ENCODE measurements at places on chromosomes 5 and 9.

- DNase-seq = peak; percentile 38
These were observed 722 bp downstream of the TBC1D9B start for GRCh38 chr5:179906795-179907555.

DNA sequence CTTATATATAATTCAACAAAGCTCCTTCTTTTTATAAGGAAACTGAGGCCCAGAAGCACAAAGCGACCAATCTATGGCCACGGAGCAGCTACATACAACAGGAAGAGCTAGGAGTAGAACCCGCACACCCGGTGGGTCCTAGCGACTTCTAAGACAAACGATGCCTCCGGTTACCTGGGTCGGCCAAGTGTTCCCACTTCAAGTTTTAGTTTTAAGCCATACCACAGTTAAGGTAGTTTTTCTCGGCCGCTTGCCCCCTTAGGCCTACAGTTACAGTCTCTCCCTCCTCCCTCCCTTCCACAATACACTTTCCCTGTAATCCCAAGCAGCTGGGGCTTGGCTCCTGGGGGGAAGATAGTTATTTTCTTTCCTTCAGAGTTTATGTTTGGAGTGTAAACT lies 533 bp downstream of the SREK1IP1 start:
- no peak for DNase-seq

DNA sequence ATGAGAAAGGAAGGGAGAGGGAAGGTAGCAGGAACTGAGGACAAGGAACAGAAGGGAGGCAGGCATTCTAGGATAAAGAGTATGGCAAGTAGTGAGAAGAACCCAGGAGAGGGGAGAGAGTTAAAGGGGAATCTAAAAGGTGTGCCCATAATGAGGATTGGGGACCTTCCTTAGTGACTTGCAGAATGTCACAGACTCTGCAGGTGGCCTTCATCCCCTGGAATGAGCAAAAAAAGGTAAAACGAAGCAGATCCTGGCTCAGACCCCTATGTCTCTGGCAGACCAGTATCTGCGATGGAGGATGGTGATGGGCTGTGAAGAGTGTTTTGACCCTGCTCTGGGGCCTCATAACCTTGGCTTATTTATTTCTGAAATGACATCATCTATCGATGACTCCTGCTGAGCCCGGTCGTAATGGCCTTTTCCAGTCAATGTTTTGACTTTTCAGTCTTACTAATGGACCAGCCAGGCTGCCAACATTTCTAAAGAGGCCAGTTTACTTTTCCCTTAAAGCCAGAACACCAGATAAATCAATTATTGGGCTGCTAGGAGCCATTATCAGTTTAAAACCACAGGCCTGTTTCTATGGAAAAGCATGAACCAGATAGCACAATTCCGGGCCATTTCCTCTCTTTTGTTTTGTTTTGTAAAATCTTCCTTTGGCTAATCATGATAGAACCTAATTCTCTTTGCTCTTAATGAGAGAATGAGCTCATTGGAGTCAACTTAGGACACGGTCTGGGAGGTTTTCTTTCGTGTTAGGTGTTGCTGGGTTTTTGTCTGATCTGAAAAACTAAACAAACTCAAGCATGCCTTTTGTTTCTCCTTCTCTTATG lies 3.1 kb downstream of the TMOD1 start:
- no peak for DNase-seq

DNA sequence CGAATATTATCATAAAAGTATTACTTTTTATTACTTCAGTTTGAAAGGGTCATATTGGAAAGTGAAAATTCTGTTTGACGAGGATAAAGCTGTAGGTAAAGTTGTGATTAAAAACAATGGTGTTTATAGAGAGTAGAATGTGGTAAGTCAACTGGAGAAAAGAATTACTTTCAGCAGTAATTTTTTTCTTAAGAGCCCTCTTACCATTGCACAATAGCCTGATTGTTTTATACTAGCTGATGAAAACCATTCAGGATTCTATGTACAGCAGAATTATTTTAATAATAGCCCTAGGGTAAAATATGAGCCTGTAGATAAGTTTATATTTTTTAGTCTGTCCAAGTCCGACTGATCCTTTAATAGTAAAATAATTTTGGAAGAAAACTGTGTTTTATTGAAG lies 16.6 kb downstream of the CDC42SE2 start:
- no peak for DNase-seq

DNA sequence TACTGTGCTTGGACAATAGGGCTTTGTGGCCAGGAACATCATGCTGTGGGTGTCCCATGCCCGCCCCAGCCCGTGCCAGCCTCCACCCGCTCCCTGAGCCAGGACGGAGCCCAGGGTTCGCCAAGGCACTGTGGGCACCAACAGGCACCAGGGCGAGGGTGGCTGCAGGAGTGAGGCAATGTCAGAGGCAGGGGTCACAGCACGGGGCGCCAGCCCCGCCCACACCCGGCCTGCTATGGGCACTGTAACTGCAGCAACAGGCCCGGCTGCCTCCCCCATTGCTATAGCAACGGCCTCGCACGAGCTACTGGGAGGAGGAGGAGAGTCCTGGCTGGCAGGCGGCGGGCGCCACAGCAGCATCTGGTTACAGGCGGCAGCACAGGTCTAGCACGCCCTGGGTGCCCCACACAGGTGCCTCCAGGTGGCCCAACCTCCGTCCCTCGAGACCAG lies 2.5 kb downstream of the ABCA2 start:
- DNase-seq = peak; percentile 69

DNA sequence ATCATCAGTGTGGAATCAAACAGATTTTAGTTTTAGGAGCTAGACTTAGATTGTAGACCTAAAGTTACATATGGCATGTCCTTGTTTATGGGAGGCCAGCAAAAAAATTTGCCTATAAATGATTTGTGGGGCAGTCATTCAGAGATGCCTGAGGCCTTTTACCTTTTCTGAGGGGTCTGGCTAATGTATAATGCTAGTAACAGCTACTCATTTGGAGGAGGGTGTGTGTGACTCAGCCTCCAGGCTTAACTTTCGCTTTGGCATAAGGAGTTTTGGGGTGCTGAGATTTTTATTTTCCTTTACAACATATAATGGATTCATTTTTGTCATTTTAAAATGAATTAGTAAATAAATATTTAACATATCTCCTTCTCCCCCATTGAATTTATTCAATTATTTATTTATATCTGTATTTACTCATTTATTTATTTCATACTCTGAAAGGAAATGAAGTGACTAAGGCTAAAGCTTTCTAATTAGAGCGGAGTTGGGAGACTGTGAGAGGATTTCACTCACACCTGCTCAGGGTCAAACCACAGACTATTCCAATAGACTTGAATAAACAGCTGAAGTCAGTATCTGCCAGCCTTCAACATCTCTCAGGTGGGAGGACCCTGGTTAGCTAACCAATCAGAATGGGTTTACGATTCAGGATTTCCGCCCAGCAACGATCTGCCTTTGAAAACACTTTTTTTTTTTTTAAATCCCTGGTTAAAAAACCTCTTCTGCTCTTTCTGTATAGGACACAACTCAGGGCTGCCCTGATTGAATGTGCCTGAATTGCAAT lies 487.5 kb upstream of the SGCD start:
- peak; percentile 6 for DNase-seq

DNA sequence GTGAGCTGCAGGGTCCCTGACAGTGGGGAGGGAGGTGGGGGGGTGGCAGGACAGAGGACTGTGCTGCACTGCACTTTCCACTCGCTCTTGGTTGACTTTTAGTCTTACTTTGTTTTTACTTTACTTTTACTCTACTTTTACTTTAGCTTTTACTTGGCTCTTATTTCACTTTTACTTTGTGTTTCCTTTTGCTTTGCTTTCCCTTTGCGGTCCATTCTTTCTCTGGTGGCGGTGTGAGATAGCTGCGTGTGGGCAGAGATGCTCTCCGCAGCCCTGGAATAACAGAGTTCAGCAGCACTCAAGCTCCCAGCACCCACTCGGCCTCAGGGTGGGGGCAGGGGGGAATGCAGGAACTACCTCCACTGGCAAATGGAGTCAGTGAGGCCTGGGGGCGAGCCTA lies 4.7 kb downstream of the AK8 start:
- no peak for DNase-seq
